ENCODE measurements at places on chromosomes 11 and 22.

DNA sequence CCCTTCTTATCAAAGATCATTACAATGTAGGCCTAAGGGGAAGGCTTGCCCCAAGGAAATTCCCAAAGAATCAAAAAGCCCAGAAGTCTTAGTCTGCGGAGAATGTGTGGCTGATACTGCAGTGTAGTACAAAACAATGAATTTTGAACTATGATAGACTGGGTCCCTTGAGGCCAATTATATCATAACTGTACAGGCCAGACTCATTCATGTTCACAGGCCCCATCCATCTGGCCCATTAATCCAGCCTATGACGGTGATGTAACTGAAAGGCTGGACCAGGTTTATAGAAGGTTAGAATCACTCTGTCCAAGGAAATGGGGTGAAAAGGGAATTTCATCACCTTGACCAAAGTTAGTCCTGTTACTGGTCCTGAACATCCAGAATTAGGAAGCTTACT lies 35.2 kb downstream of the IGLL1 start:
- DNase-seq = no peak

DNA sequence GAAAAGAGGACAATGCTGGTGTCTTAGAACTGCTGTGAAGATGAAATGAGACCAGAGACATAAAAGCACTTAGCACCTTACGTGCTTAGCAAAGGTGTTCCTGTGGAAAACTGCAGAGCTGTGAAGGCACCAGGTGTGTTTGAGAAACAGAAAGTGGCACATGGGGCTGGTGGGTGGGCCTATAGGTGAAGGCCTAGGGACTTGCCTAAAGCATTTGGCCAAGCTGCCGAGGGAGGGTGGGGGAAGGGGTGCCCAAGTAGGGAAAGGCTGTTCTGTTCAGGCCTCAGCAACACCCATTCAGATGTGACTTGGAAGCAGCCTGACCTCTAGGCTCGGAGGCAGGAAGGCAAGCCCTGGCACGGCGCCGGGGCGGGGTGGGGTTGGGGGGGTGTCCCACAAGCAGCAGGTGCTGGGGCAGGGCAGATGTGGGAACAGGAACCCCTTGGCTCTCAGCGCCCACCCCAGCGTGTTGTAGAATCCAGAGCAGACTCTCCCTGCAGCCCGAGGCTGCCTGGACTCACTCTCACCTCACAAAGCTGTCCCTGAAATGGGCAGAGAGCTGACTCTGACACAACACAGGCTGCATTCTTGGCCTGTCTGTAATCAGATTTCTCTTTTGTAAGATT lies 366.7 kb upstream of the NARS2 start:
- DNase-seq = no peak

DNA sequence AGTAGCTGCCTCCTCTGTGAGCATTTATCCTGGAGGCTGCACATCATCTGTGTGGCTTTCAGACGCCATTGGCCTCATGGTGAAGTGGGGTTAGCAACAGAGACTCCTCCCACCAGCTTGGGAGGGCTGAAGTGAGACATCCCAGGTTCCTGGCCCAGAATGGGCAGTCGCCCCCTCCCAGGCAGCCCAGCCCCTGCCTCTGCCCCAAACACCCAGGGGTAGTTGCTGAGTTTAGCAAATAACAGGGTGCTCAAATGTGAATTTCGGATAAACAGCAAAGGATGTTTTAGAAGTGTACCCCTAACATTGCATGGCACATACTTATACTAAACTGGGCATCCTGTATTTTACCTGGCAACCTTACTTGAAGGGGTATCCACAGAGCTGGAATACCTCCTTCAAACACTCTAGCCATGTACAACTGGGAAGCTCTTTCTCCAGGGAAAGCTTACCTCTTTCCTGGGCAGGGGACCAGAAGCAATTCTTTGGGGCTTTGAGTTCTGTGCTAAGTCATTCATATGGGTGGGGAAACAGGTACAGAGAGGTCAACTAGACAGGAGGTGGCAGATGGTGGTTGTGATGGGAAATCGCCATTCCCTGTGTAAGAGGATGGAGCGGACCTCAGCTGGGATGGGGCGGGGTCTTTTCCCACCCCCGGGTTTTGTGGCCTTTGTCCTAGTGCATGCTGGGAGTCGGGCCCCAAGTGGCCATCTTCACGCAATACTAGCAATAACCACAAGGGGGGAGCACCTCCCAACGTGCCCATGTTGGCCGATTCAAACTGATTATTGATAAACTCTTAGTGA lies 19.3 kb downstream of the MTFP1 start:
- peak; percentile 59 for DNase-seq

DNA sequence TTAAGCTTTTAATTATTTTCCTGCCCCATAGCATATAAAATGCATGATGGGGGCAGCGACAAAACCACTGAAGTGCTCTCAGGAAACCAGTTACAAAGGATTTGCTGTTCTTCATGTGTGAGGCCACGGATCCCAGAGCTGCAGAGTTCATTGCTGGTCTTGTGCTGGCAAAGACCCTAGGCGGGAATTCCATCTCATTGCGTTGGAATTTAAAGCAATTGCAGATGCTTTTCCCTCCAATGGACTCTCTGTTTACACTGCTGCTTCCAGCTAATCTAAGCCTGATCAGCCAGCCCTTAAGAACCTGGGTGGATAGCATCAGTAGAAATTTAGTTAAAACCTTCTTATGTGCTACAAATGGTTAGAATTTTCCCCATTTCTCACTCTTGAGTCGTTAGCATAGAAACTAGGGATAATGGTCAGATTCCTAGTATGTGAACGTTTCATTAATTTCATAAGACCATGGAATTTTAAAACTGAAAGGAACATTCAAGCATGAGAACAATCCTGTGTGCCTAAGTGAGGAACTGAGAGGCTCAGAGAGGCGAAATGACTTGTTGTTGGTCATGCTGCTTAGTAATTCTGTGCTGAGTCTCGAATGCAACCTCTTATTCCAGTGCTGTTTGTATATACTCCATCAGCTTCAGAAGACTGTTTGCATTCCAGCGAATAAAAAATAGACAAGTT lies 36.1 kb upstream of the ADSL start:
- no peak for DNase-seq

DNA sequence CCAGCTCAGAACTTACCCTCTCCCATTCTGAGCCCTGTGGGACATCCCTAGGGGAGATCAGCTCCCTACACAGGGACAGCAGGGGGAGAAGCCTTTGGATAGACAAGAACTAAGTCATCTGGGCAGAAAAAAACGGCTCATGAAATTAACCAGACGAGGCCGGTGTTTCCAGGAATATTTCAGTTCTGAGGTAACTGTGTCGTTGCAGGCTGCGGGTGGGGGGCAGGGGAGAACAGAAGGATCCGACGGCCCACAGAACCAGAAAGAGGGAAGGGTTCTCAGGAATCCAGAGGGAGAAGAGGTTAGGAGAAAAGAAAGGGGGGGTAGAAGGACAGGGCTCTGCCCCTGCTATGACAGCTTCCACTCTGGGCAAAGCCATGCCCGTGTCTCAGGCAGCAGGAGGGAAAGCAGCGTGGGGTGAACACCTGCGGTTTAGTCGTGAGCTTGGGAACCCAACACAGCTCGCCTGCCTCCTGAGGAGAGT lies 3.6 kb downstream of the CLCF1 start:
- no peak for DNase-seq

DNA sequence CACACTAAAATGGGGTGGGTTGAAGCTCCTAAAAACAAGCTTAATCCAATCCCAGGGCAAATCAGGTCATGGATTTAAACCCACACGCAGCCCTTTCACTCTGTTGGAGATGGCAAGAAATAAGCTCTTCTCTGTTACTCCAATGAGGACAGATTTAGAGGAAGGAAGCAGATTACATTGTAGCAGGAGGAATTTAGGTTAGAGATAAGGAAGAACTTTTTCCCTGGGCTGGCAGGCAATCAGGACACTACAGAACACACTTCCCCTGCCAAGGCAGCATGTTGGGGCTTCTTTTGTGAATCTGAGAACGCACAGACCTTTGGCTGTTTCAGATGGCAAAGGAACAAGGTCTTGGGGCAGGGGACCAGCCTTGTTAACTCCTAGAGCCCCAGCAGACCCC lies 46.2 kb downstream of the C11orf58 start:
- DNase-seq = no peak

DNA sequence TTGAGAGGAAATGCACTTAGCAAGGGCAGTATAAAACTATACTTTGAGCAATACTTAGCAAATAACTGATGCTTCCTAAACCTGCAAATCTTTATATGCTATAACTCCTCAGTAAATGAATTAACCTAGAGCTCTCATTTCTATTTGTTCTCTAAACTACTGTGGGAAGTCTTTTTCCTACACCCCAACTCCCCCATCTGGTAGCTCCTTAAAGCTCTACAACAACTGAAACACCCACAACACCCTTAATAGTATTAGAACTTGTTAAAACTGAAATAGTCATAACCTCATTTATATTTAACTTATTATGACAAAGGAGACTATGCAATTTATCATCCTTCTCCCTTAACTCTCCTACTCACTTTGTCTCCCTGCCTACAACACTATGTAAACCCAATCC lies 43.4 kb downstream of the GUCY1A2 start:
- DNase-seq = no peak

Measured in Jurkat, Clone E6-1 (cell line).